ENCODE measurements at places on chromosomes 4 and X. TPM values are rescaled to one million over a fixed set of nuclear protein-coding genes. Genes with fewer than 3 reads are reported as not detected.

Gene CPLX1
- total RNA-seq = 0.10 TPM

Gene PDCL2
- not detected for total RNA-seq

Gene SHOX
- total RNA-seq = not detected

Gene TMEM31
- not detected for total RNA-seq

Gene CT45A5
- not detected for total RNA-seq

Gene ATP7A
- 9.4 TPM for total RNA-seq

Gene MAGEE2
- not detected for total RNA-seq

Gene CXCL1
- 527 TPM for total RNA-seq

Gene TSR2
- total RNA-seq = 24.0 TPM

Gene VCX3B
- total RNA-seq = not detected

Gene TMEM47
- 12.9 TPM for total RNA-seq

Gene GRIA2
- total RNA-seq = not detected

Gene TKTL1
- not detected for total RNA-seq

Gene SPOCK3
- not detected for total RNA-seq

Measured in NCI-H460 (cell line).